ENCODE measurements at places on chromosomes 13 and 19.
A peak's percentile ranks its signal among the peaks of the same experiment; 100 is the strongest.

GRCh38 chr13:58187881-58188280 lies 556.3 kb downstream of the PCDH17 start:
- DNase-seq: no peak

- no peak for DNase-seq
These were observed 28.5 kb downstream of the FAAP24 start for GRCh38 chr19:33000510-33000909.

- no peak for DNase-seq
These were observed 18.3 kb upstream of the CCNP start for GRCh38 chr19:40244579-40245317.

DNA sequence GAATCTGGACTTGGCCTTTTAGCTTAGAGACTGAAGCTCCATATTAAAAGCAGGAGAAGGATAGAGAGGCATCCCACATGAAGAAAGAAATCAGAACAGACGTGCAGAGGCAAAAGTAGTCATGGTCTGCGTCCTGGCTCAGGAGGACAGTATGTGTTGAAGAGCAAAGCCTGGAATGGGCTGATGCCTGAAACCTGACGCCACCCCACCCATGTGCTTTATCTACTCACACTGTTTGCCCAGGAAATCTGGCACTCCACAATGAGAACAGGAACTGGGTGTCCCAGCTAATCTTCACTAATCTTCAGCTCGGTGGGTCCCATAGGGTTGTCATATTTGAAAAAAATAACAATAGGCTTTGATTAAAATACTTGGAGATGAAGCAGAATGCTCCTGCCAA lies 549.0 kb upstream of the GPC6 start:
- DNase-seq: no peak

- DNase-seq: no peak
These were observed 30.3 kb downstream of the ATP7B start for GRCh38 chr13:51980908-51981307.

- DNase-seq: no peak
These were observed 75.5 kb downstream of the ALOX5AP start for GRCh38 chr13:30810801-30811200.

DNA sequence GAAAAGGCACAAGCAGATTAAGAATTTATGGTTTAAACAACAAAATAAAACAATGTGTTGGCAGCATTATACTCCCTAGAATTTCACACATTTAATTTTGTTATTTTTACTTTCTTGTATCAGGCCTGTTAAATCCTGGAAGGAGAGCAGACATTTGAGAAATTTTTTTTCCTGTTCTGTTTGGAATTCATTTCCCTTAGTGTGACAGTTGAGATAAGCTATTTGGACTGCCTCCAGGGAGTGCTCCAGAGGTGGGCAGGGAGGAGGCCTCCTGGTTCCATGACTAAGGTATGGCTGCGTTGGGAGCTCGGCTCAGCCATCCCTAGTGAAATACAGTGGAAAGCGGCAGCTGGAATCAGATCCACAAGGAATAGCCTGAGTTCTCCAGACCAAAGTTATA lies 185.7 kb downstream of the KCNRG start:
- no peak for DNase-seq

DNA sequence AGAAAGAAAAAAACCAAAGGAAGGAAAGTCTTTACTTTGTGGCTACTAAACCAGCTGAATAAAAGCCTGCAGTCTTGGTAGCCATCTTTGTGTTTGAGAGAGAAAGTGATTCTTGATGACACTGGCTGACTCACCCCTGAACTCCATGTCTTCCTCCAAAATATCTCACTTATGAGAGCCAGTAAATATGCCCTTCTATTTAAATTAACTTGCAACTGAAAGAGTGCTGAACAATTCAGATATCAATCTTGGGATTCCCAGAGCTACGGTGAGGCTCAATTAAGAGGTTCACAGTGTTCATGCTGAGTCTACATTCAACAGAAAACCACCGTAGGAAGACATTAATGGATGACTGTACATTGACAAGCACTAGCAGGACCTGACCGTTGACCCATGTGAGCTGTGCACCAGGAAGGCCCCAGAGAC lies 57.9 kb downstream of the KCTD12 start:
- DNase-seq: peak; percentile 20

- no peak for DNase-seq
These were observed 133.2 kb downstream of the VWA8 start for GRCh38 chr13:41827507-41828213.

DNA sequence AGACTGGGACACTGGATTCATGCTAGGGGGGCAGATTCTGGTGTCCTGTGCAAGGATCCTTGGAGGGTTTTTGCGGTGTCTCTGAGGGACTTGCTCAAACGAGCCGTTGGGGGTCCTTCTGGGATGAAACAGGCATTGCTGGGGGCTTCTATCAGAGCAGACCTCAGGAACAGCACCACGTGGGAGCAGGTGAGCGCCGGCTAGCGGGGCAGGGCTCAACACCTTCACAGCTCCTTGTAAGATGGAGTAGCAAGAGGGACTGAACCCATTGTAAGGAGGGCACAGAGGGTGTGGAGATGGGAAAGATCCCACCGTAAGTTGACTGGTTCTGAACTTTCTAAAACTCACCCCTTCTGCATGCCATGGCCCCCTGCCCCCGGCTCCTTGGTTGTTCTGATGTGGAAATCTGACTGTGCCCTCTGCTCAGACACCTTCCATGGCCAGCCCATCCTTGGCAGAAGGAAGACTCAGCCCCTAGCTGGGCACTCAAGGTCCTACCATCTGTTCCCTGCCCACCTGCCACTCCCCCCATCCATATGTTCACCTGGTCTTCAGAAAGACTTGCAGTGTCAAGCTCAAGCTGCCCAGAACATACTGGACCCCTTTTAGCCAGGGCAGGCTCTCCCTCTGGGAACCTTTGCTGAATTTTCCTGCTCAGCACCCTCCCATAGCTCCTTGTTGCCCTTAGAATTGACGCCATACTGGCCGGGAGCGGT lies 1.2 kb downstream of the SLC27A1 start:
- no peak for DNase-seq

- DNase-seq: no peak
These were observed 35.8 kb downstream of the MRPL57 start for GRCh38 chr13:21212138-21212775.

DNA sequence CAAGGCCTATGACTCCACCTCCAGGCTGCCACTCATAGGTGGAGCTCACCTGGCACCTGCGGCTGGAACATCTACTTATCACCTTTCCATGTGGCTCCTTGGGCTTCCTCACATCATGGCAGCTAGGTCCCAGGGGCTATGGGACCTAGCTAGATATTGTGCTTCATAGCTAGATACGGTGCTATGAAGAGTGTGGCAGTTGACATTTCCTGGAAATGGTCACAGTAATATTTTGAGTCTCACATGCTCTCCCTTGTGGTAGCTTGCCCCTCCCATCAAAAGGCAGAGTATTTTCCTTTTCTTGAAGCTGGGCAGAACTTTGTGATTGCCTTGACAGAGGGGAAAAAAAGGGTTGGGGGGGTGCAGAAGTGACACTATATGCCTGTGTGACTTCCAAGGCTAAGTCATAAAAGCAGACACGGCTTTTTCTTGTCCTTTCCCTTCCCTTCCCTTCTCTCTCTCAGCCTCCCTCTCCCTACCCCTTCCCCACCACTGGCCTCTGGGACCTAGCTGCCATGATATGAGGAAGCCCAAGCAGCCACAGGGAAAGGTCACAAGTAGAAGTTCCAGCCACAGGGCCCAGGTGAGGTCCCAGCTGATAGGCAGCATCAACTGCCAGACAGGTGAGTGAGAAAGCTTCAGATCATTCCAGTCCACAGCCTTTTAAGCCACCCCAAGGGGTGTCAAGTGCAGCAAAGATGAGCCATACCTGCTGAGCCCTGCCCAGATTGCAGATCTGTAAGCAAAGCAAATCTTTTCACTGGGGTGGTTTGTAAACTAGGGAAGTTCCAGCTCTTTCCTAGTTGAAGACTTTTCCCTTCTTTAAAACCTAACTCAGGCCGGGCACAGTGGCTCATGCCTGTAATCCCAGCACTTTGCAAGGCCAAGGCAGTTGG lies 6.9 kb upstream of the HIF3A start:
- no peak for DNase-seq

GRCh38 chr19:19805480-19805879 lies 16.1 kb downstream of the ZNF506 start:
- DNase-seq: no peak

DNA sequence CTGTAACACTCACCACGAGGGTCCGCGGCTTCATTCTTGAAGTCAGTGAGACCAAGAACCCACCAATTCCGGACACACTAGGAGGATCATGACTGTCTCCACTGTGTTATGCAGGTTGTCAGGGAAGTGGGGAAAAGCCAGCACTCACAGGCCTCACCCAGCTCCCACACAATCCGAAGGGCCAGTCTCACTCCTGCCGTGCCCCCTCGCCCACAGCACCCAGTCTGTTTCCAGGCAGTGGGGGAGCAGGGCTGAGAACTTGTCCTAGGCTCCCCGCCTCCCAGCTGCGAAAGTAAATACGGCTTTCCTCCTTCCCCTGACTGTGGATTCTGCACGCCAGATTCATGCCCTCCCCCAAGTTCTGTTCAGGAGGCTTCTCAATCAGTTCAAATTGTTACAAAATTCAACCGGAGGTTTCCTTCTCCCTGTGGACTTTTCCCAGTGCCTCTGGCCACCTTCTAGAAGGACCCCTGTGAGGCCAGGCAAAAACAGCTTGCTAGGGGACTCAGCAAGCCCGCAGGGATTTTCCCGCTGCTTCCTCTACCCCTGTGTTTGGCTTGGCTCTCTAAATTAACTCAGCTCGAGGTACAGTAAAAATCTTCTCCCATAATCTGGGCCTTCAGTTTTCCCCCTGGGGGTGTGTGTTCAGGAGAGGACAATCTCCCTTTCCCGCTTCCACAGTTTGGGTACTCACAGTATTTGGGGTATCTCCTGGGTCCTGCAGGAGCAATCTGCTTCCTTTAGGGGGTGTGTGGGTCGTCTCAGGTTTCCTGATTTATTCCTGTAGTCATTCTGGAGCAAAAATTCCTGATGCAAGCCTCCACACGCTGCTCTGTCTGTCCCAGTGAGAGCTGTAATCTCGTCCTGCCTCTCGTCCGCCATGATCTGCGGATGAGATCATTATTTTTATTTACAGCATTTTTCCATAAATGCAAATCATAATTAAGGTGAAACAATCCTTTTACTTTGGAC lies 899.8 kb downstream of the GPC5 start:
- DNase-seq: no peak

GRCh38 chr19:40523322-40524047 lies 53.2 kb upstream of the SHKBP1 start:
- DNase-seq: peak; percentile 64

DNA sequence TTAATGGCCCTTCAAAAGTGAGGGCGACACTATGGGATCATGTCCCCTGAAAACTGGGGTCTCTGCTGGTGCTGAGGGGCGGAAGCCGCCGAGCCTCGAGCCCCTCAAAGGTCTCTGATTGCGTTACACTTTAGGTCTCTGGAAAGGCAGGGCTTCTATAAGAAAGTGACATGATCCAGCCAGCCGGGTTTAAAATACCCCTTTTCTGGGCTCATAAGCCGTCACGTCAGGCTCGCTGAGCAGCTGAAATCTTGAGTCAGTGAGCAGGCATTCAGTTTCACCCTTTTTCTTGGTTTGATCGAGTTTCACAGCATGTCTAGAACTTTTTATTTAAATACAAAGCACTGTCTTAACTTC lies 600 bp upstream of the HMGB1 start:
- DNase-seq: no peak

- DNase-seq: no peak
These were observed 855 bp downstream of the LYL1 start for GRCh38 chr19:13101590-13102415.

DNA sequence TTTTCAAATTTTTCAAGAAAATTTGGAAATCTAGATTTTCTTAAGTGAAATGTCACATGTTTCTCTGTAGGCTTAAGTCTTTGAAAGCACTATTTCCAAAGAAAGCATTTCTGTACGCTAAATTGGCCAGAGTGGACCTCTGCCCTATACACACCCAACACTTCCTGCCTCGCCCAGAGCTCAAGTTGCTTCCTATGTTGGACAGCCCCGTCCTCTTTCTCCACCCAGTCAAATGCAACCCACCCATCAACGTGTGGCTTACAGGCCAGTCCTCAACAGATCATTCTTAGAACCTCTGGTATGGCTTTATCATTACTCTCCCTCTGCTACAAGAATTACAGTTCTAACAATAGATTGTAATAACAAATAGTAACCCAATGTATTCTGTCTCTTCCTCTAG lies 24.2 kb downstream of the KLF12 start:
- DNase-seq: no peak

DNA sequence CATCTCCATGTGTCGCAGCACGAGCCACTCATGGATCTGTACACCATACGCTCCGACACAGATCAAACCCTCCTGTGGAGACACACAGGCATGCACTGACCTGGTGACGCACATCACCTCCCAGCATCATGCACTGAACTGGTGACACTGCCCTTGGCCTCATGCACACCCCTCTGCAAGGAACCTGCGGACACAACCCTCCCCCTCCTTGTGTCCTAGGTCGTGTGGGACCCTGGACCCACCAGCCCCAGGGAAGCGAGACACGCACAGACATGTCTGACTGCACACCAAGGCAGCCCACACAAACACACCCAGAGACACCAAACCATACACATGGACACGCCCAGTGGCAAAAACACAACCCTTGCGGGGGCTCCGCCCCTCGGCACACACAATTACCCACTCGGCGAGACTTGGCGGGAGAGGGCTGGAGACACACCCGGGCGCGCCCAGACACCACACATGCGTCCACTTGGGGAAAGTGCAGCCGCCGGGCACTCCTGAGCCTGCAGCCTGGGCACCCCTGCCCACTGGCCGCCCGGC lies 2.0 kb upstream of the KCNN4 start:
- no peak for DNase-seq

DNA sequence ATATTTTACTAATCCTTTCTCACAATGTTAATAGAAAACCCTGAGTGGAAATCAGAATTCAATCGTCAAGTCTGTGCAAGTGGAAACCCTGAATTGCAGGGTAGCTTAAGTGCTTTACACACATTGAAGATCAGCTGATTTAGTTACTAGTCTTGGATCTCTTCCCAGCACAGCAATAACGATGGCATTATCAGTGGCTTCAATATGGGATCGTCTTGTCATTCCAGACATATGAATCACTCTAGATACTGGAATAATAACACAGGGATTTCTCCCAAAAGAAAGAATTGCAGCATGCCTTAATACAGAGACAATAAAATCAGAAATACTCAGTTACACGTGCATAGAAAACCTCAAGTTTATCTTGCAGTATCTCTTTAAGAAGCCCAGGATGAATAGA lies 12.6 kb upstream of the METTL21C start:
- no peak for DNase-seq

GRCh38 chr13:110856942-110857835 lies 57.7 kb downstream of the ANKRD10 start:
- DNase-seq: no peak

GRCh38 chr19:12773571-12773970 lies 1.8 kb downstream of the HOOK2 start:
- DNase-seq: no peak

- no peak for DNase-seq
These were observed 22.9 kb downstream of the PLEKHF1 start for GRCh38 chr19:29687897-29688728.

DNA sequence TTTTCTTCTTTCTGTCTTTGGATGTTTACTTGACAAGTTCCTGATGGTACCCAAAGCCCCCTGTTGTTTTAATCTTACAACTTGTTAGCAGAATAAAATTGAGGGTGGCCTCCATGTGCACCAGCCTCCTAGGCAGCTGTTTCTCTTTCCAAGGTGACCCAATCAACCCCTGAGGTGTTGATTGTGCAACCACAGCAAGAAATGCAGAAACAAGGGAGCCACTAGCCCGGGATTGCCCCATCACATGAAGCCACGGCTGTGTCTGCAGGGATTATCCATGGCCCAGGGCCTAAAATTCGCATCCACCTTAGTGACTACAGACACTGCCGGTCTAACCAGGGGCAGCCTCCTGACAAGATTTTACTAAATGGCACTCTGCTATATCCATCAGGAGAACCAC lies 14.4 kb downstream of the CEACAM4 start:
- DNase-seq: no peak

GRCh38 chr13:103101500-103101899 lies 35.3 kb upstream of the SLC10A2 start:
- no peak for DNase-seq

Data from activated CD4-positive, alpha-beta T cell treated with anti-CD3 and anti-CD28 coated beads, Interleukin-2, Interleukin-4, amounts not matched to agents 100 ng/mL and 50 ng/mL, durations not matched to agents 16 hours and 8 hours (primary cell).